Upper lobe of right lung (tissue), 1 donor: ENCODE measurements at places on chromosomes 2 and 18. TPM values are rescaled to one million over a fixed set of nuclear protein-coding genes. Genes with fewer than 3 reads are reported as not detected.

DNA sequence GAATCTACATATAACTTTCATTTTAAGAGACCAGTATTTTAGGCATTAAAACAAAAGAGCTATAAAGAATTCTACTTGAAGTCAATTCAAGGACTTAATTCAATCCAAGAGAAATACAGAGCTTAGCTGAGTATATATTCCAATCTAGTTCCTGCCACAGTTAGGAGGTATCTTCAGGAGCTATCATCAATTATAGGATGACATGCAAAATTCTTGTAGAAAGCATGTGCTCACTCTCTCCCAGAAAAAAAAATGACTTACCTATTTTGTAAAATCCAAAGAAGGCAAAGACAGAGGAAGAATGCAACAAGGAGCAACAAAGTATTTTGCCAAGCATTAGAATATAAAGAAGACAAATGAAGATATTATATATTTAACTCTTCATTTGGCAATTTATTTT, 31.8 kb upstream of the CFAP36 start:
- DNase-seq, result no peak

GRCh38 chr2:144712550-144712940, 192.6 kb upstream of the ZEB2 start:
- no peak for DNase-seq

DNA sequence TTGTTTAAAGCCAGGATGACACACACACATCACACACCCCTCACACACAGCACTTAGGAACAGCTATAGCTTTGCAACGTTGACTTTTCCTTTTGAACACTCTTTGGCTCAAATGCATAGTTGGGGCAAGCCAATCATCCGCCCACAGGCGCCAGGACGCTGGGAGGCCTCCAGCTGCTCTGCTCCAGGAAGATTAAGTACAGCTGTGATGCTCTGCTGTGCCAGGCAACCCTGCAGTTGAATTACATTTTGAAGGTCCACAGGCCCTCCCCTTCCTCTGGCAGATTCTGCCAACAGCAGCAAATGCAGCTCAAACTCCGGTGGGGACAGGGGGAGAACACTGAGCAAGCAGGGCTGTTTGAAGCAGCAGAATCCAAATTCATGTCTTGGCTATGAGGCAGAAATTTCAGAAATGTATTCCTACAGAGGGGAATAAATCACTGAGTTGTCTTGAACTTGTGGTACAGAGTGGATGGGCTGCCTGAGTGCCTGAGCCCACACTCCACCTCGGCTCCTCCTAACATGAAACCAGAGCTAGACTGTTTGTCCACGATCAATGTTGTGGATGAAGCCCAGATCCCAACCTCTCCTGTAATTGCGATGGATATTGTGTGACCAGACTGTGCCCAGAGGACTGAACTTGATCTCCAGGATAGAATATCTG, 86.5 kb upstream of the PPP1CB start:
- DNase-seq, result no peak

DNA sequence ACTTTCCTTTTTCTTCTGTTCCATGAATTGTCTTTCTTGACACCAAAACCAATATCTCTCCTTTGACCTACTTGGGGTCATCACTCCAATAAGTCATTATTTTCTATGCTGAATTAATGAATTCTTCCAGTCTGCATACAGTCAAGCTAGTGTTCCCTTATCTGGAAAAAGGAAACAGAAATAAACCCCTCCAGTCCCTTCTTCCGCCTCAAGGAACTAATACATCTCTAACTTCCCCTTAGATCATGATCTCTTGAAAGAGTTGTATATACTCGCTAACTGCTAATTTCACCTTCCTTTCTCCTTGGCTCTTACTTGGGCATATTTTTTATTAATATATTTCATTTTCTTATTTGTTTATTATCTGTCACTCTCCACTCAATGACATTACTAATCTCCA, 7.3 kb upstream of the ARHGAP15 start:
- no peak for DNase-seq

GRCh38 chr2:39715095-39715494, 49.4 kb downstream of the TMEM178A start:
- no peak for DNase-seq

The SERPINB10 gene
- total RNA-seq, result not detected

The EIF2B4 gene
- 35.0 TPM for total RNA-seq
